Stimulated activated CD4-positive, alpha-beta T cell treated with anti-CD3 and anti-CD28 coated beads, Interleukin-12 subunit alpha, Interleukin-12 subunit beta, amount 100 ng/mL, for 24 hours (primary cell): ENCODE measurements at places on chromosomes 1 and 21.

- no peak for DNase-seq
These were observed 13.2 kb downstream of the S100A7A start for GRCh38 chr1:153429266-153430165.

DNA sequence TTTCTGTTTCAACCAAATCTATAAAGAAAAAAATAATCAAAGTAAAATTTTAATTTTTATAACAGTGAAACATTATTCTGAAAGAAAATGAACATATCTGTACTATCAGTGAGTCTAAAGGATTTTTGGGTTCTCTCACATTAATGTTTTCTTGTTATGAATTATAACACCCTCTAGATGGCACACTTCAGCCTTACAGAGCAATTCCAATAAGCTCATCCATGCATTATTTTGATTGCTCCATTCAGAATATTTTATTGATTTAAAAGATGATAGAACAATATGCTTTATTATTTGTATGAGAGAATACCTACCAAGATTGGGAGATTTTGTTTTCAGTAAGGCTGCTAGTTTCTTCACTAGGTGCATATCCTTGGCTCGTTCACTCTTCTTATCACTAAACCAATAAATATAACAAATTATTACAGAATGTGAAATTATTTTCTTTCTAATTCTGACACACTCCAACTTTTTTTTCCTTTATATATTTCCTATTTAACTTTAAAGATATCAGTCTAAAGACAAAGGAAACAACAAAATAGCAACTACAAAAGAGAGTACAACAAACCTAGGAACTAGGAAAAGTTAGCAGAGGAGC, 82.4 kb downstream of the RAB3GAP2 start:
- no peak for DNase-seq

GRCh38 chr1:162220009-162220539, 150.6 kb downstream of the NOS1AP start:
- DNase-seq, result no peak

- DNase-seq, result no peak
These were observed 101.5 kb upstream of the SLFNL1 start for GRCh38 chr1:41122851-41123518.

- DNase-seq, result no peak
These were observed 71.7 kb upstream of the SIM2 start for GRCh38 chr21:36627242-36627641.

DNA sequence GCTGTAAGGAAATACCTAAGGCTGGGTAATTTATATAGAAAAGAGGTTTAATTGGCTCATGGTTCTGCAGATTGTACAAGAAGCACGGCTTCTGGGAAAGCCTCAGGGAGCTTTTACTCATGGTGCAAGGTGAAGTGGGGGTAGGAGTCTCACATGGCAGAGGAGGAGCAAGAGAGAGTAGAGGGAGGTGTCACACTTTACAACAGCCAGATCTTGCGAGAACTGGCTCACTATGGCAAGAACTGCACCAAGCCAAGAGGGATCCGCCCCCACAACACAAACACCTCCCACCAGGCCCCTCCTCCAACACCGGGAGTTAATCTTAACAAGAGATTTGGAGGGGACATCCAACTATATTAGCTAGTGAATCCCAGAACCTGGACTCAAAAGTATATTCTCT, 135.4 kb upstream of the SOD1 start:
- no peak for DNase-seq

- no peak for DNase-seq
These were observed 648.8 kb downstream of the NPHP4 start for GRCh38 chr1:5343256-5344020.

DNA sequence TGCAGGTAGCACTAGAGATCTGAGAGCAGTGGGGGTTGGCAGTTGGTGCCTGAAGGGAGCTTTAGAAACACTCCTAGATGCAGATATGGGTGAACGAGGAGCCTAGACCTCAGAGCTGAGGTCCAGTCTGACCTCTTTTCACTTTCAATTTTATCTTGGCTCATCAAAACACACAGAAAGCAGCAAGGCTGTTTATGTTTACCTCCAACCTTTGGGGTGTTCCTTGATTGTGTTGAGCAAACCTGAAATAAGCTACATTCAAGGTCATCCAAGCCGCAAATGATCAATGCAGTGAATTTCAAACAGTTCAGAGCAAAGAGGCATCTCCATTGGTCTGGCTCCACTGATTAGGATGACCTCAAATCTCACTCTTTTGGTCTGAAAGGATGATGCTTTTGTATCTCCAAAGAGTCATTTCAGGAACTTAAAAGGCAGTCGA, 1.3 kb downstream of the LY9 start:
- no peak for DNase-seq

GRCh38 chr1:33310702-33311101, 10.2 kb downstream of the A3GALT2 start:
- DNase-seq, result no peak

DNA sequence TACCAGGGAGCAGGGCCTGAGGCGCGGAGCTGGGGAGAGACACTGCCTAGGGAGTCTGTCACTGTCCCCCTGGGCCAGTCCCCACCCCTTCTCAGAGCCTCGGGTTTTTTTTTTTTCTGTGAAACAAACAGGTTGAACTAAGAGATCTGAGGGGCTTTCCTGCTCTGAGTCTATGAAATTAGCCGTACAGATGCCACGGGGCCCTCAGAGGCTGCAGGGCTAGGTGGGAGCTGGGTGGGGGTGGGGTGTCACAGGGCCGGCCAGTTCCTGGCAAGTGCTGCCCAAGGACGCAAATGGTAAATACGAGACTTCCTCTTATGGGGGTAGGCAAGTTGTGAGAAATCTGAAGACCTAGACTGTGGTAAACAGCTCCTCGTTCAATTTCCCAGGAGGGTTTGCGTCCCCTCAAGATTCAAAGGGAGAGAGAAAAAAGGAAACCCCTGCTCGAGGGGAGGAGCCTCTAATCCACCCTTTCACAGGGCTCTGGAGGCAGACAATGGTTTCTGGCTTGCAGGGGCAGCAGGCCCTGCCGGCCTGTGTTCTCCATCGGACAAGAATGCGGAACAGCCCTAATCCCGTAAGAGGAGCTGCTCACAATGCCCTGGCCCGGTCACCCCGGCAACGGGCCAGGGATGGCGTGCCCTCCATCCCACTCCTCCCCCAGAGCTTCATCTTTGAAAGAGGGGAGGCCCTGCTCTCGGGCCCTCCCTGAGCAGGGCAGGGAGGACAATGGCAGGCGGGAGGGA, 7.8 kb downstream of the NUAK2 start:
- no peak for DNase-seq

DNA sequence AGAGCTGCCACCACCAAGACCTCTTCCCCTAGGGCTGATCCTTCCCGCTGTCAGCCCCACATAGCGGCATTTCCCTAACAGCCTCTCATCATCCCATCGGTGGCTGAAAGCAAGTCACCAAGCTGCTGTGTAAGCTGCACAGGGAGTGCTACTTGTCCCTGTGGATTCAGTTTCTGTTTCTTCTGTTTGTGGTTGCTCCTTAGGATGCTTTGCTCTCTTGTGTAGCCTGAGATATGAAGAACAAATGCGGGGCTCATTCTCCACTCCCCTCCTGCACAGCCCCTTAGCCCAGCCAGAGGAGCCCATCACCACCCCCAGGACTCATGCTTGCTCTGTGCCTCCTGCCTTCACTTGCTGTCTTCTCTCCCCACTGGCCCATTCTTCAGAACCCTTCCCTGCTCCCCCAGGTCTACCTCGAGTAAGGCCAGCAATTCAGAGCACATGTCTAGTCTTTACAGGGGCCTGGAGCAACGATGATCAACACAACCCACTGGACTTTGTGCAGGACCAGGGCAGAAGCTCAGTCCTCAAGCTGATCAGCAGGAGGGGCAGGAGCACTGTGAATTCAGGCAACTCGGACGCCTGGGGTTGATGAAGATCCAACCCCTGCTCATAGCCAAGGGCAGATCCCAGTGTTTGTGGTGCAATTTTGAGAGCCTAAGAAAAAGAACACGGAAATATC, 82.6 kb upstream of the GALNT2 start:
- no peak for DNase-seq

- no peak for DNase-seq
These were observed 5.1 kb upstream of the HDAC1 start for GRCh38 chr1:32286763-32287162.

DNA sequence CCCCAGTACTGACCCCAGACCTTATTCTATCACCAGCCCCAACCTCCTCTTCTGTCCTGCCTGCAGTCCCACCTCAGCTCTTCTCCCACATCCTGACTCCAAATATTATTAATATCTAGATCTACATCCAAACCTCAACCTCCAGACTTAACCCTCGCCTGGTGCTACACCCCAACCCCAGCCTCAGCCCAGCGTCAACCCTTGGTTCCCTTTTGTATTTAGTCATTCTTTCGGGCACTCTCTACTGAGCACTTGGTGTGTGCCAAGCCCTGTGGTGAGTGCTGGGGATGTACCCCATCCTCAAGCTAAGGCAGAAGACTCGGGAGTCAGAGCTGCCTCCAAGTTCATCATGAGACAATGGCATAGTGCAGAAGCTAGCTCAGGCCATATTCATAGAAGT, 1.1 kb downstream of the SHISAL2A start:
- DNase-seq, result no peak

DNA sequence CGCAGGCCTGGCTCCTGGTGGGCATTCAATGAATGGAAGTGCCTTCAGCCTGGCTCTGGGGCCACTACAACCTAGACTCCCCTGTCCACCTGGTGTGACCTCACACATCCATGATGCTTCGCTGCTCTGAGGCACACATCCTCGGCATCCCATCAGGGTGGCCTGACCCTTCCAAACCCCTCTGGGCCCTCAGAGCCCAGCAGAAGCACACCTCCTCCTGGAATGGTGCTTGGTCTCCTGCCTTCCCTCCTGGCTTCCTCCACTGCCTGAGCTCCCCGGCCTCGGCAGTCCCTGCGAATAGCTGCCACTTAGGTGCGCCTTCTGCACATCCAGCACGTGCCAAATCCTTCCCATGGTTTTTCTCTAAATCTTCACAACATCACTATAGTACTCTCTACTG, 133.8 kb downstream of the GLIS1 start:
- DNase-seq, result no peak

- DNase-seq, result no peak
These were observed 1.4 kb downstream of the RBBP4 start for GRCh38 chr1:32652244-32652962.

DNA sequence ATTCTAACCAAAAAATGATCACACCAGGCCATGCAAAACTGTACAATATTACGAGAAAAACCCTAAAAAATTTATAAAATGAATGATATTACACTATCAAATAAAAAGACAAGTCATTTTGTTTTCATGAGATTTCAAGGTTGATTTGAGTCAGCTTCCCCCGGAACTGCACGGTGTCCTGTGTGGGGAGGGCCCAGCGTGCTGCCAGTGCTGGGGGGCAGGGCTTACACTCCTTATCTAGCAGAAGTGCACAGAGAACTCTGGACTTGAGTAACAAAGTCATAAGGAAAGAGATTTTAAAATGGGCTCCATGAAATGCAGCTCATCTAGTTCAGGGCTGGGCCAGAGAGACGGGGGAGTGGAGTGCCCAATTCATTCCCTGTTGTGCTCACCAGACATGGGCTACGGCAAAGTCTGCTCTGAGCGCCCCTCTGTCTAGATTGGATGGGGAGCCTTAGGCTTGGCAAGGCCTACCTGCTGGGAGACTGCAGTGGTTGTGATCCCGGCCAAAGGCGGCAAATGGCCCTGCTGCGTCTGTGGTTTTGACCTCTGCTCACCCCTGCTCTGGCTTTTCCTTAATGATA, 50.1 kb downstream of the COQ8A start:
- DNase-seq, result no peak

GRCh38 chr1:116133696-116134475, 22.7 kb downstream of the MAB21L3 start:
- no peak for DNase-seq

GRCh38 chr1:20719261-20719660, 1.5 kb upstream of the KIF17 start:
- DNase-seq, result no peak

GRCh38 chr21:46091118-46091517, 6.8 kb upstream of the COL6A2 start:
- DNase-seq, result no peak

GRCh38 chr1:12206792-12207424, 22.9 kb upstream of the VPS13D start:
- no peak for DNase-seq

DNA sequence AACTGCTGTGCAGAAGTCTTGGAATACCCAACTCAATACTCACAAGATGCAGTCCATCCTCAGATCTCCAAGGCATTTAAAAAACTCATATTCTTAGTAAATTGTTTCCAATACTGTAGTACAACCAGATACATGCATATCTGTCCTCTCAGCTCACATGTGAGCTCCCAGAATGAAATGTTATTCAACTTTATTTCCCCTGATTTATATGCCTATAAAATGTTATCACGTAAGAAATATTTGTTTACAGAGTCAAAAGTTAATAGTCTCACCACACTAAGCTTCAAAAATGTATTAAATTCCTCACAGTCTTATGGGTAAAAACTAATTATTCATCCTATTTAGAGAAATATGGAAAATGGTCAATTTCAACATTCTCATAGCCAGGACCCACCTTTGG, 56.6 kb downstream of the LTN1 start:
- no peak for DNase-seq

DNA sequence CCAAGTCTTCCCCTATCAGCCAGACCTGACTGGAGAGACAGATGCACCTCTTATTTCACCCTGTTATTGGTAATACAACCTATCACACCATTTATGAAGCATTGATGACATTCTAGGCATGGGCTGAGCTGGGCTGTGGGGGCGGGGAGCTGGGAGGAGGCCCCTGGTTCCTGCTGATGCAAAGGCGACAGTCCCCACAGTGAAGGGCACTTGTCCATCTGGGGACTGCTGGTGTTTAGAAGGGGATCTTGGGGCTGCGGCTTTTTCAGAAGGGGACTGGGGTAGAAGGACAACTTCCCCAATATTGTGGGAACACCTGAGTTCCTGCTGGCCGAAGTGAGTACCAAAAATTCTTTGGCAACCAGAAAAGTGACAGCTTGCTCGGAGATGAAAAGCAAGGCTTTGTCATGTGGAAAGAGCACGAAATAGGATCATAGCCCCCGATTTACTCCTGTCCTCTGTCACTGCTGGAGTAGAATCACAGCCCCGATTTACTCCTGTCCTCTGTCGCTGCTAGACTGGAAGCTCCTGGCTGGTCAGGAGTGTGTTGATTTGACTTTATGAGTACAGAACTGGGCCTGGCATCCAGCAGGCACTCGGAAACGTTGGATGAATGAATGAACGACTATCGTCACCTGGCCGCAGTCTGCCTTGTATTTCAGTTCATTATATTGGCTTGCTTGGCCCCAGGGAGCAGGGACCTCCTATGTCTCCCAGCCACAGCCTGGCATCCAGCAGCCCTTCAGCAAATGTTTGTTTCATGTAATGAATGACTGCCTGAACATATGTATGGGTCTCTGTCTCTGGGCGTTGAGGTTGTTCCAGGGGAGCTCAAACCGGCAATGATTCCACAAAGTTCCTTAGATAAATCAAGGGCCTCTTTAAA, 16.5 kb upstream of the ETV3L start:
- no peak for DNase-seq

- no peak for DNase-seq
These were observed 12.5 kb downstream of the OVAAL start for GRCh38 chr1:180571060-180571831.
